Progenitor cell of endocrine pancreas (in vitro differentiated cells): ENCODE measurements at places on chromosomes 12 and 14. TPM values are rescaled to one million over a fixed set of nuclear protein-coding genes. Genes with fewer than 3 reads are reported as not detected.

- no peak overlapping the region for H3K4me3 ChIP-seq
- DNase-seq: no peak
- H3K4me1 ChIP-seq: peaks cover 3% of the 10 kb centered on the region
- H3K27me3 ChIP-seq: peaks cover 17% of the 10 kb centered on the region
- no peak overlapping the region for H3K27ac ChIP-seq
These were observed 32.9 kb downstream of the NIN start for GRCh38 chr14:50798048-50798421.

DNA sequence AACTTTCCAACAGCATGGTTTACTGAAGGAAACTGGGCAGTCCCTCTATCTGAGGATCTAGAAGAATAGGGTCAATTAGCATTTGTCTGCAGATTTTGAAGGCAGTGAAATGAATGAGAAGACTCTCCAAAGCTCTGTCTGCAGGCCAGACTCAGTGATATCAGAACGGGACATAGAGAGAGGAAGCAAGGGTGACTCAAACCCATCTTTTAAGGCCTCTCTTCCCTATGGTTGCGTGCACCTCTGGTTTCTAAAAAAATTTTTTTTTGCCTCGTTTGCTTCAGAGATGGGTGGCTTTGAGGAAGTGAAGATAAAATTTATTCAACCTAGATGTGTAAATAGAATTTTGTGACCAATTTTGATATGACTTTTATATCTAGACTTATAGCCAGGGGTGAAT, 71.9 kb upstream of the HOXC13 start:
- no peak overlapping the region for H3K27ac ChIP-seq
- H3K4me1 ChIP-seq: peaks cover 2% of the 10 kb centered on the region
- no peak overlapping the region for H3K4me3 ChIP-seq
- DNase-seq: no peak
- H3K27me3 ChIP-seq: peaks cover 34% of the 10 kb centered on the region

DNA sequence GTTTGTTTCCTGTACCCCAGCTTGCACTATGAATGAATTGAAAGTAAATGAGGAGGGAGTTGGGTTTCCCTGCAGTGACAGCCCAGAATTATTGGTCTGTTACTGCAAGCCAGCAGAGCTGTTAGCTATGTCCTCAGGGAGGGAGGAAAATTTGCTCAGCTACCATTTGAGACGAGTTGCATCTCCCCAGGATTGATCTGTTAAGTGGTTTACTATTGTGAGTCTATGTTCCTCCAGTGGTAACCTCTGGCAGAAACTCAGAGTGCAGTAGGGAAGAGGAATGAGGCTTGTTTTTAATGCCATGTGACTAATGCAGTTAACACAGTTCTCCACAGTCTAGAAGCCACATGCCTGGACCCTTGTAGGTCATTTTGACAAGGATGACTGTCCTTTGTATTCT, 173.9 kb downstream of the SLC15A4 start:
- H3K27ac ChIP-seq: no peak overlapping the region
- no peak overlapping the region for H3K4me3 ChIP-seq
- DNase-seq: no peak

GRCh38 chr14:32537166-32537565, 208.1 kb downstream of the AKAP6 start:
- no peaks in the 10 kb centered on the region for H3K4me1 ChIP-seq
- no peak overlapping the region for H3K27ac ChIP-seq
- no peak overlapping the region for H3K4me3 ChIP-seq

Gene SERPINA4
- 5.9 and 7.3 TPM in 2 replicates for total RNA-seq

GRCh38 chr12:69682110-69682755, 16.9 kb downstream of the BEST3 start:
- no peaks in the 10 kb centered on the region for H3K36me3 ChIP-seq
- H3K4me1 ChIP-seq: peaks cover 20% of the 10 kb centered on the region
- H3K27me3 ChIP-seq: peaks cover 12% of the 10 kb centered on the region

GRCh38 chr14:97106609-97107008, 309.4 kb downstream of the VRK1 start:
- H3K4me1 ChIP-seq: peaks cover 8% of the 10 kb centered on the region
- H3K27me3 ChIP-seq: peaks cover 21% of the 10 kb centered on the region
- no peak for DNase-seq
- H3K27ac ChIP-seq: no peak overlapping the region
- no peaks in the 10 kb centered on the region for H3K36me3 ChIP-seq
- no peak overlapping the region for H3K4me3 ChIP-seq

DNA sequence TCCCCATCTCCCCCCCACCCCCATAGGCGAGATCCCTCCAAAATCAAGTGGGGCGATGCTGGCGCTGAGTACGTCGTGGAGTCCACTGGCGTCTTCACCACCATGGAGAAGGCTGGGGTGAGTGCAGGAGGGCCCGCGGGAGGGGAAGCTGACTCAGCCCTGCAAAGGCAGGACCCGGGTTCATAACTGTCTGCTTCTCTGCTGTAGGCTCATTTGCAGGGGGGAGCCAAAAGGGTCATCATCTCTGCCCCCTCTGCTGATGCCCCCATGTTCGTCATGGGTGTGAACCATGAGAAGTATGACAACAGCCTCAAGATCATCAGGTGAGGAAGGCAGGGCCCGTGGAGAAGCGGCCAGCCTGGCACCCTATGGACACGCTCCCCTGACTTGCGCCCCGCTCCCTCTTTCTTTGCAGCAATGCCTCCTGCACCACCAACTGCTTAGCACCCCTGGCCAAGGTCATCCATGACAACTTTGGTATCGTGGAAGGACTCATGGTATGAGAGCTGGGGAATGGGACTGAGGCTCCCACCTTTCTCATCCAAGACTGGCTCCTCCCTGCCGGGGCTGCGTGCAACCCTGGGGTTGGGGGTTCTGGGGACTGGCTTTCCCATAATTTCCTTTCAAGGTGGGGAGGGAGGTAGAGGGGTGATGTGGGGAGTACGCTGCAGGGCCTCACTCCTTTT, 2.7 kb downstream of the GAPDH start:
- H3K4me1 ChIP-seq: peaks cover 37% of the 10 kb centered on the region
- H3K4me3 ChIP-seq: peak overlapping the region; percentile 57

DNA sequence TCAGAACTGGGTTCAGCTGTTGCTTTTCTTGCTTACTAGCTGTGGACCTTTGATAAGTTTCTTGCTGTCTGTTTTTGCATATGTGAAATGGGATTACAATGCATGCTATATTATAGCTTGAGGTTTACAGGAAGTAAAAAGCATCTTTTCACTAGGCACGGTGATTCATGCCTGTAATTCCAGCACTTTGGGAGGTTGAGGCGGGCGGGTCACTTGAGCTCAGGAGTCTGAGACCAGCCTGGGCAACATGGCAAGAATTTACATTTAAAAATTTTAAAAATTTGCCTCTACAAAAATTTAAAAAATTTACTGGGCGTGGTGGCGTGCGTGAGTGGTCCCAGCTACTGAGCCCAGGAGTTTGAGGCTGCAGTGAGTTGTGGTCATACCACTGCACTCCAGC, 42.0 kb downstream of the CALM1 start:
- no peak overlapping the region for H3K4me3 ChIP-seq
- H3K4me1 ChIP-seq: no peaks in the 10 kb centered on the region
- no peak overlapping the region for H3K27ac ChIP-seq
- no peaks in the 10 kb centered on the region for H3K36me3 ChIP-seq

DNA sequence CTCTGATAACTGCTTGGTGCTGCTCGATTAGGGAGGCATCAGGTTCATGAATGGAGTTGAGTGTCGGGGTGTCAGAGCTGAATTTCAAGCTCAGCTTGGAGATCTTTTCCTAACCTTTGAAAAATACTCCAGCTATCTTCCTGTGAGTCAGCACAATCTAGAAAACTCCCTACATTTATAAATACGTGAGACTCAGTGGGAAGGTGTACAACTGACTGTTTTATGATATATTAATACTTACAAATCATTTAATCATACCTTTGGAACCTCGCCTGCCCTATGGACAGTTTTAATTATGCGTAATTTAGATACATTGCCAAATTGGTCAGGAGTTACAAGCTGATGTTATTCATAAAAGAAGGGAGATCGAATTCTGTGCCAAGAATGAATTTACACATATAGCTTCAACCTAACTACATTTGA, 961 bp downstream of the CMAS start:
- H3K27me3 ChIP-seq: peaks cover 4% of the 10 kb centered on the region
- H3K4me3 ChIP-seq: peak overlapping the region; percentile 93
- peaks cover 39% of the 10 kb centered on the region for H3K4me1 ChIP-seq
- peak overlapping the region; percentile 89 for H3K27ac ChIP-seq
- H3K36me3 ChIP-seq: peaks cover 1% of the 10 kb centered on the region

Gene RTL1
- 159 and 161 TPM in 2 replicates for total RNA-seq

GRCh38 chr14:68263563-68264259, 444.1 kb downstream of the RAD51B start:
- no peaks in the 10 kb centered on the region for H3K36me3 ChIP-seq
- H3K27me3 ChIP-seq: no peaks in the 10 kb centered on the region
- no peak for DNase-seq
- no peak overlapping the region for H3K27ac ChIP-seq
- no peak overlapping the region for H3K4me3 ChIP-seq

- H3K4me3 ChIP-seq: no peak overlapping the region
- no peak for DNase-seq
- H3K4me1 ChIP-seq: no peaks in the 10 kb centered on the region
- no peaks in the 10 kb centered on the region for H3K27me3 ChIP-seq
- H3K36me3 ChIP-seq: no peaks in the 10 kb centered on the region
These were observed 24.5 kb upstream of the SPTLC2 start for GRCh38 chr14:77640756-77641533.

- peaks cover 47% of the 10 kb centered on the region for H3K4me1 ChIP-seq
- H3K27me3 ChIP-seq: no peaks in the 10 kb centered on the region
- no peak for DNase-seq
- H3K4me3 ChIP-seq: peak overlapping the region; percentile 27
These were observed 49.5 kb downstream of the ADIPOR2 start for GRCh38 chr12:1740161-1740948.

GRCh38 chr12:123671876-123672275, 963 bp downstream of the TCTN2 start:
- no peak for DNase-seq
- H3K4me3 ChIP-seq: peak overlapping the region; percentile 92
- no peaks in the 10 kb centered on the region for H3K27me3 ChIP-seq
- H3K36me3 ChIP-seq: peaks cover 16% of the 10 kb centered on the region

Gene KCNA1
- not detected in 2 replicates for total RNA-seq

DNA sequence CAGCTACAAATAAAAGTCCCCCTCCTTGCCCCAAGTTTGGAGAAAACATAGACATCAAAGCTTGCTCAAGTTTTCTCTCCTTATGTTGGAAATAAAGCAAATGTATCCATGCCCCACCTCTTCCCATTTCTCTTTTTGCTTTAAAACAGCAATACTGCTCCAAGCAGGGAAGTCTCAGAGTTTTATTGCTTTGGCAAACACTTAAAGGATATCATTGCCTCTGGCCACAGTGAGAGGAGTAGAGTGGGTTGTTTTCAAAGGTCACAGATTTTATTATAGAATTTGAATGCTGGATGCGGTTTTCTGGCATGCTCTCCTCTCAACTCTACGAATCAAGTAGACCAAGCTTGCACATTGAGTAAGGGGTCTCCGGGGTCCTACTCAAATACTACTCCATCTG, 149.7 kb downstream of the TTC7B start:
- H3K4me3 ChIP-seq: no peak overlapping the region
- no peak for DNase-seq
- no peak overlapping the region for H3K27ac ChIP-seq
- no peaks in the 10 kb centered on the region for H3K27me3 ChIP-seq

DNA sequence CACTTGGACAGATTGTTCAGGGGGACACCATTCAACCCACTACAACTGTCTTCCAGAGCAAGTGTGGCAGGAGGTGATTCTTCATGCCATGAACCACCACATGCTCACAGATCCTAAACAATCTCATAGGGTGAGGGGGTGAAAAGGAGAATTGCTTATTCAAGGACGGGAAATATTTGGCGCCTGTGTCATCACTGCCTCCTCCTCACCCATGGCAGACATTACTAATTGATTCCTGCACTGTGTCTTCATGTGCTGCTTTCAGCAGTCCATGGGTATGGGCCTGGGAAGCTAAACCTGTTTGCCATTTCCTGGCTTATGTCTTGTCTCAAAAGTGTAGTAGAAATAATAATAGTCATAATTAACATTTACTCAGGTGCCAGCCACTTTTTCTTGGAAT, 31.3 kb downstream of the MMAB start:
- no peak for DNase-seq
- peaks cover 3% of the 10 kb centered on the region for H3K27me3 ChIP-seq
- no peak overlapping the region for H3K27ac ChIP-seq
- no peaks in the 10 kb centered on the region for H3K36me3 ChIP-seq

Gene MDGA2
- 0.19 and 0.55 TPM in 2 replicates for total RNA-seq

DNA sequence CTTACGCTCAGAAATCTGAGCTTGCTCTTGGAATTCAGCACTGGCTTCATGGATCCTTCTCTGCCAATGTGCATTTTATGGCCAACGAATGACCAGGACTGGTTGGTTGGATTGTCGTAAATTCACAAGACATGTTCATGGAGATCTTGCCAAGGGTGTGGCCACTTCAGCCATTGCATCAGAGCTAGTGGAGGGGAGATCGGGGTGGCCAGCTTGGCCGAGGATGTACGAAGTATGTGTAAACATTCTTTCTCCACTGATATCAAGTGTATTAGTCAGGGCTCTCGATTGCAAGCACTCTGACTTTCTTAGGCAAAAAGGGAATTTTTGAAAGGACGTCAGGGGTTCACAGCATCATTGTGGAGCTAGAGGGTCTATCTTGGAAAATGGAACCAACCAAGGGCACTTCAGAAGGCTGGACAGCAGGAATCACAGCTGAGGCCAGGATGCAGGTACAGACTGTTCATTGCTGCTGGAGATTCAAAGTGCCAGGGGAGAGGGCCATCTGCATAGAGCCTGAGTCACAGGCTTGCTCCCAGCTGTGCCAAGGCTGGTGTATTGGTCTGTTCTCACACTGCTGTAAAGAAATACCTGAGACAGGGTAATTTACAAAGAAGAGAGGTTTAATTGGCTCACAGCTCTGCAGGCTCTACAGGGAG, 32.9 kb upstream of the ADGRD1 start:
- DNase-seq: no peak
- H3K4me1 ChIP-seq: peaks cover 3% of the 10 kb centered on the region
- H3K4me3 ChIP-seq: no peak overlapping the region
- peaks cover 29% of the 10 kb centered on the region for H3K27me3 ChIP-seq
- no peak overlapping the region for H3K27ac ChIP-seq
- no peaks in the 10 kb centered on the region for H3K36me3 ChIP-seq

Gene CDH24
- 23.7 and 25.1 TPM in 2 replicates for total RNA-seq

Gene NGB
- not detected in 2 replicates for total RNA-seq
